ENCODE measurements at places on chromosomes 2 and 18.

- DNase-seq = no peak
Measured at GRCh38 chr2:71566372-71566771, 113.0 kb downstream of the DYSF start.

GRCh38 chr2:61763605-61764034, 90.2 kb downstream of the FAM161A start:
- no peak for DNase-seq

- no peak for DNase-seq
Measured at GRCh38 chr2:8566155-8566670, 115.6 kb upstream of the ID2 start.

- DNase-seq = no peak
Measured at GRCh38 chr18:77092104-77093066, 40.2 kb downstream of the MBP start.

DNA sequence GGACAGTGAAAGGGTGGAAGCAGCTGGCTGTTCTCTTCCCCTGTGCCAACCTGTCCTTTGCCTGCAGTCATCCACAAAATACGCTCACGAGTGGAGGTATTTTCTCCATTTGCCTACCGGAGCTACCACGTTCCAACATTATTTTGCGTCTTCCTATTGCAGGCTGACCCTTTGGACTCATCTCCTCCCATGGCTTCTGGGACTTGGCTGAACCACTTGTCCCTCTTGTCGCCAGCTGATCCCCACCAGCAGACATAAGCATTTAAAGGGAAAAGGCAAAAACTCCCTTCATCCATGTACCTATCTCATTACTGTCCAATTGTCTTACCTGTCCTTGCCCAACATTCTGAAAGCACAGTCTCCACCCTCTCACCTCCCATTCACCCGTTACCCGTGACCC, 13.0 kb downstream of the C2orf74 start:
- no peak for DNase-seq

- no peak for DNase-seq
Measured at GRCh38 chr2:124961132-124961531, 936.0 kb downstream of the CNTNAP5 start.

DNA sequence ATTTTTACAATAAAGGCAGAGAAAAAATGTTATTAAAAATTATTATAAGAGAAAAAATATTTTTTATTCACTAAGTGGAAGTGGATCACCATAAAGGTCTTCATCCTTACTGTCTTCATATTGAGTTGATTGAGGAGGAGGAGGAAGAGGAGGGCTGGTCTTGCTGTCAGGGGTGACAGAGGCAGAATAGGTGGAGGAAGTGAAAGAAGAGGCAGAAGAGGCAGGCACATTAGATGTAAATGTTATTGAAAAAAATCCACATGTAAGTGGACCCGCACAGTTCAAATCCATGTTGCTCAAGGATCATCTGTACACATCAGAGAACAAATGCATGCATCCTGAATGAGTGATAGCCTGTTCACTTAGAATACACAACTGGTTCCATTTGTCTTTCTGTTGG, 6.4 kb upstream of the SPATS2L start:
- DNase-seq = no peak

- no peak for DNase-seq
Measured at GRCh38 chr2:145691659-145692058, 1171.7 kb upstream of the ZEB2 start.

DNA sequence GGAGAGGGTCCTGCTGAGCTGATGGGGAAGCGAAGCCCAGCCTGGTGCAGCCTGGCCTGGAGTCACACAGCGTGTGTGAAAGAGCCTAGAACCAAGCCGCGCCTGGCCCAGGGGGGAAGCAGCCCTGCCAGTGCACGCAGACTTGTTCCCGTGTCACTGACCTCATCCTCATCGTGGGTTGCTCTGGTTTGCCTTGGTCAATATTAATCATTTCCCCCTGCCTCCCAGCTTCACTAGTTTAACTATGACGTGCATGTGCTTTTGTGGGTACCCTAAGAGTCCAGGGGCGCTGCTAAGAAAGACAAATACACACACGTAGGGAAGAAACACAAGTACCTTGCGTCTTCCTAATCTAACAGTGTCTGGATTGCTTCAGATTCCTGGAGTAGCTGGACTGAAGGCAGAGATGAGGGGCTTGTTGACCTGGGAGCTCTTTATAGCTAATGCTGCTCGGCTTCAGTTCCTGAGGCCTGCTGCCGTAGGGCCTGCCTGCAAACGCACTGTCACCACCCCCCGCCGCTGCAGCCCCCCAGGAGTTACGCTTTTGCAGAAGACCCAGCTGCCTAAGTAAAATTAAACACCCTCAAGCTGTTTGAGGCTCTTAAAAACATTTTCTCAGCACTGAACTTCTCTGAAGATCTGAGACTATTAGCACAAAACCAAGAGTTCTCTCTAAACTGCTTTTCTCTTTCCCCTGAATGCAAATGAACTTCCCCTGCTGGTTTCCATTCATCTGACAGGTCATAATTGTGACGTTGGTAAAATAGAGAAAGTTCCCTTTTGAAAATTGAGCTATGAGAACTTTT, 159.2 kb downstream of the FAM210A start:
- peak; percentile 88 for DNase-seq

GRCh38 chr2:128315122-128315828, 3.4 kb downstream of the HS6ST1 start:
- DNase-seq = peak; percentile 8

DNA sequence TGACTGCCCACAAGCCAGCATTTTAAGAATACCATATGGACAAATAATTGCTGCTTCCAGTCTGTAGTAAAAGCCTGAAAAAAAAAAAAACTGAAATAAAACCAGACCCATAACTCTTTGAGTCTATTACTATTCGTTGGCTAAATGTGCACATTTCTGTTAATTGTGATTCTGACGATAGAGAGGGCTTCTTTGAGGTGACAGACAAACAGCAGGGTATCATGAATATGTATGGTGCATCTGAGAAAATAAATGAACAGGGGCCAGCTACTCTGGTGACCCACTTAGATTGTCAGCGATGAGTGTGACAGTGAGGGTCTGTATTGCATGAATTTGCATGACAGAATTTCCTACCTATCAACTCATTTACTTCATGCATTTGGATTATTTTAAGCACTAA, 427.8 kb upstream of the SOX11 start:
- no peak for DNase-seq

DNA sequence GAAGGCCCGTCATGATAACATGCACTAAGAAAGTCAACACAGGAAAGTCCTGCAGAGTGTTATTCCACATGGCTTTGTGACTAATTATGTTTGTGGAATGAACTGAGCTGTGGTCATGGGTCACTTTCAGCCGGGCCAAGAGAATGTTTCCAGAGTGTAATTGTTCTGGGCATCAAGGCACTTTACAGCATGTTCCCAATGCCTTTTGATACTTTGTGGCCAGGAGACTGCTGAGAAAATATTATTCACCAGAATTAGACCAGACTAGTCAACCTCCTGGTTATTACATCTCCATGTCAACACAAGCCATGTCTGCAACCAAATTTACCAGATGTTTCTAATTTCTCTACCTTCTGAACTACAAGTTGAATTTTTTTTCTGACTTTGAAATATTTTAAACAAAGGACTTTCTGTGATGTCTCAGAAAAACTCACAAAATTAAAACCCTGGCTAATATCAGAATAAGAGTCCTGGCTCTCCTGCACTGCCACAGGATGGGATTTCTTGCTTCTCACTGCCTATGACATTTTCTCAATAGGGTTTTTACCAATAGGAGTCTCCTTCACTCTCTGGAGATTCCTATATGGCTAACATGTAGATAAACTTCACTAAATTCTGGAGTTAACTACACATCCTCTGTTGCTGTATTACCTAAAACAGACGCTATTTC, 90.6 kb upstream of the WDR75 start:
- DNase-seq = no peak

GRCh38 chr18:839224-840022, 27.4 kb upstream of the YES1 start:
- DNase-seq = peak; percentile 76

DNA sequence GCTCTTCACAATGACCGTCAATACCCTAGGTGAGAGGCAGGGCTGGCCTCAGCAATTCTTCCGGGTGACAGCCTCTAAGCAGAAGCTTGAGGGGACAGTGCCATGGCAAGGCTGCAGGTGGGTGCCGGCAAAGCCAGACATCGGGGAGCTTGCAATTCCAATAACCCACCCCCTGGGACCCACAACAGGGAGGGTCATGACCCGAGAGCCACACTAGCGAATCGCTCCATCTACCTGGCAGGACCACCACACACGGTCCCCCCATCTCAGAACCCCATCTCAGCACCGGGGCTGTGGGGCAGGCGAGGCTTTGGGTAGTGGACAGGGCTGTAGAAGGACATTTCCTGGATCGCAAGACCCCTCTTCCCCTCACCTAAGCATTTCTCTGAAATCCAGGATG, 177.2 kb downstream of the ACKR3 start:
- no peak for DNase-seq

DNA sequence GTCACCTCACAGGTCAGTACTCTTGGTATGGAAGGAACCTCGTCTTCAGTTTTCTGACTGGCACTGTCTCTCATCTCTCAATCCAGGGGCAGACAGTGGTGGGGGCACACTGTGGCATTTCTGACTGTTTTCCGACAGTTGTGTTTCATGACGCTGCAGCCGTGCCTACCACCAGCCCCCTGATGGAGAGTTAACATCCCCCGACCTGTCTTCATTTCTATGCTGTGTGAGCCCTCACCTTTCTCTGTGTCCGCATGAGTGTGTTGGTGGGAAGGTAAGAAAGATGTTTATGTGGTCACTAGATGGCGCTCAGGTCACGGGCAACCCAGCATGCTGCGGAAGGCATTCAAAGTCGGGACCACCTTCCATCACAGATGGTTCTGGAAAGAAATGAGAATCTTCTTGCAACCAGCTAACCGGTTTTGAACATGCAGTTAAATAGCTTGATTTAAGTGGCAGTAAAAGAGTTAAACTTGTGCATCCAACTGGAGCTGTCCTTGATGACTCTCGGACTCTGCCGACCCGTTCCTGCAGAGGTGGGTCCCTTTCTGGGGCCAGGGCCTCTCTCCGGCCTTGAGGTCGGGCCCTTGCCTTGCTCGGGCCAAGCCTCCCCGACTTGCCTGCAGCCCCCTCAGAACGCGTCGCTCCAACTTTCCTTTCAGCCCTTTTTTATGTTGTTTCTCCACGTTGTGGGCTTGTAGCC, 92.4 kb downstream of the DYSF start:
- DNase-seq = peak; percentile 56

DNA sequence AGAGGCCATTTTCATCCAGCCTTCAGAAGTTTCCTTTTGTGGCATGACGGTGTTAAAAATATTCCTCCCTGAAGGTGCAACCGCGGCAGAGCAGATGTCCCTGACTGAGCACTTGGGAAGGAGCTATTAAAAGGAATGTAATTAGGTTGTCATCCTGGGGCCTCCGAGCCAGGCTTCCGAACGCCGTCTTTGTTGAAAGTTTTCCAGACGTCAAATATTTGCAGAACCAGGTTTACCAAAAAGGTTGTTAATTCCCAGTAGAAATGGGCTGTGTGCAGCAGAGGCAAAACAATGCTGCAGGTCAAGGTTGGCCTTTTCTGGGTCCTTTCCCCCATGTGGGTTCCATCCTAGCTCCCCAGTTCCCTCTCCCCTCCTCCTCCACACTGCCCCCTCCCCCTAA, 110.0 kb upstream of the STPG4 start:
- DNase-seq = no peak

- no peak for DNase-seq
Measured at GRCh38 chr2:102065675-102066252, 74.0 kb downstream of the IL1R2 start.

GRCh38 chr2:12935222-12935621, 218.5 kb downstream of the TRIB2 start:
- no peak for DNase-seq

DNA sequence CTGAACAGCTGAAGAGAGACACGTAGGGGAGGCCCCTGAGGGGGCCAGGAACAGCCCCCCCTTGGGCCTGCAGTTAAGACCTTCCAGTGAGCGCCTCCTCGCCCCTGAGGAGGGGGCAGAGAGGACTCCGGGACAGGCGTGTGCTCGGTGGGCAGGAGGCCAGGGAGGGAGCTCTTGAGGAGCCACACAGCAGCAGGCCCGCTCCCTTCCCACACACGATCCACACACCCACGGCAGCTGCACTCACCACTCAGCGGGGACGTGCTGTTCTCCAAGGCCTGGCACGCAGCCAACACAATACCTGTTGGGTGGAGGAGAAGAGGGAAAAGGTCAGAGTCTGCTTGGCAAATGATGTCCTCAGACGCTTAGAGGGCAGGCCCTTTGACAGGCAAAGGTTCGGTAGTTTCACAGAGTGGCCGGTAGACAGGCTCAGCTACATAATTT, 39.0 kb downstream of the TGFA start:
- no peak for DNase-seq

DNA sequence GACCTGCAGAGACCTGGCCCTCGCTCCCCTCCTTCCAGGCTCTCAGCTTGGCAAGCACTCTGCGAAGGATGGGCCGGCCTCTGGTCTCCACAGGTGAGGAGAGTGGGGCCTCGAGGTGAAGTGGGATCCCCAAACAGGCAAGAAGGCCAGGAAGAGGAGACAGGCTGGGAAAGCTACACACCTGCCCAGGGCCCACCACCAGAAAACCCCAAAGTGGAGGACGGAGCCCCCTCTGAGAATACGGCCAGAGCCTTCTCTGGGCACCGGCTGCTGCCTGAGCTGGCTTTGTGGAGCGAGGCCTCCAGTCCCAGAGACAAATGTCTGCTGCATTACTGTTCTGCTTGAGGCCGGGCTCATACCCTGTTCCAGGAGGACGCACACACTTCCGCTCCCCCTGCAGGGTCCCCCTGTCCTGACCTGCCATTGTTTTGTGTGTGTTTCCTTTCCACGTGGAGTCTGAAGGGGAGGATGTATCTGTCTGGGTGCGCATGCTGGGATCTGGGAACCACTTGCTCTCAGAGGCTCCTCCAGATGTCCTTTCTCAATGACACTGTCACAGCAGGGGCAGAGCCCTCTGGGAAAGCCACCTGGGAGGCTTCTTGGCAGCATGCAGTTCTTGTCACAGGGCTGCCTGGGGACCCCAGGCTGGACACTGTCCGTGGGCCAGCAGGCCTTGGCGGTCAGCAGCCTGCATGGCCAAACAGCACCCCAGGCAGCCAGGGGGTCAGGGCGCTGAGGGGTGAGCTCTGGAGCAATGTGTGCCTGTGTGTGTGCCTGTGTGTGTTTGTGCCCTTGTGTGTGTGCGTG, 20.8 kb downstream of the KCNF1 start:
- DNase-seq = no peak

- DNase-seq = no peak
Measured at GRCh38 chr2:23695890-23696751, 230.8 kb downstream of the ATAD2B start.

GRCh38 chr2:29620890-29621289, 300.5 kb downstream of the ALK start:
- DNase-seq = no peak

- no peak for DNase-seq
Measured at GRCh38 chr2:118535818-118536212, 311.6 kb downstream of the EN1 start.

- no peak for DNase-seq
Measured at GRCh38 chr2:147468963-147469362, 375.9 kb upstream of the ACVR2A start.
